ENCODE measurements at places on chromosomes 3 and 15.

DNA sequence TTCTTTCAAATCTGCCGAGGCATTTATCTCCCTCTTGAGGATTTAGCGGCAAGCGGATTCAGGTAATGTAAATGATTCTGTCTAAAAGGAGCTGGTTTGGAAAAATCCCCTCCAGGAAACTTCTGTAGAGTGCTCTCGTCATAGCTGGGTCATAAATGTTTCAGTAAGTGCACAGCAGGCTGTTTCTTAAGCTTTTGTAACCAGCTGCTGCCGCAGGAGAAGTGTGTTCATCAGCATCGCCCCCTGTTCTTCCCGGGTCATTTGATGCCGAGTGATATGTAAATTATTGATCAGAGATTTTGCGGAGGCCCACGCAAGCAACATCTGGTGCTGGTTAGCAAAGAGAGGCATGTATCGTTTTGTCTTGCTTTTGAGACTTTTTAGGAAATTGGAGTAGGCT, 53.1 kb downstream of the DNASE1L3 start:
- no peak for DNase-seq

GRCh38 chr3:102514241-102514640, 79.4 kb downstream of the ZPLD1 start:
- DNase-seq = no peak

GRCh38 chr15:31799319-31799714, 231.0 kb upstream of the CHRNA7 start:
- DNase-seq = no peak

GRCh38 chr15:38012894-38013293, 78.5 kb downstream of the TMCO5A start:
- no peak for DNase-seq

DNA sequence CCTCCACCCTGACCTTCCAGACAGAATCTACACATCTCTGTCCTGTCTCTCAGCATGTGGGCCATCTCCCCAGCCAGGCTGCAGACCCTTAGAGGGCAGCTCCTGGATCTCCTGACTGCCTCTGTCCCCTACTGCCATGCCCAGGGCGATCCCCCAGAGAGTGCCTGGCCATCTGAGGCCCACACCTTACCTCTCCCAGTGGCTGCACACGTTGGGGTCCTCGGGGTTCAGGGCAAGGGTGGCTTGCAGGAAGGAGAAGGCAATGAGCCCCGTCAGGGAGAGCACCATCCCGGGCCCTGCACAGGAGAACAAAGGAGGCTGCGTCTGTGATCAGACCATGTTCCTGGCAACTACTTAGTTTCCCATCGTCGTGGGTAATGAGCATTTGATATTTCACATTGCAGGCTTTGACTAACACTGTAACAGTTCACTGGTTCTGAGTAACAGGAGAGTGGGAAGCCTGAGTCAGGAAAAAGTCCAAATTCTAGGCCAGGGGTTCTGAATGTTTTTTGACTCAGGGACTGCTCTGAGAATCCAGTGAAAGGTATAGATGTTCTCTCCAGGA, 125.4 kb downstream of the MEGF11 start:
- DNase-seq = no peak

DNA sequence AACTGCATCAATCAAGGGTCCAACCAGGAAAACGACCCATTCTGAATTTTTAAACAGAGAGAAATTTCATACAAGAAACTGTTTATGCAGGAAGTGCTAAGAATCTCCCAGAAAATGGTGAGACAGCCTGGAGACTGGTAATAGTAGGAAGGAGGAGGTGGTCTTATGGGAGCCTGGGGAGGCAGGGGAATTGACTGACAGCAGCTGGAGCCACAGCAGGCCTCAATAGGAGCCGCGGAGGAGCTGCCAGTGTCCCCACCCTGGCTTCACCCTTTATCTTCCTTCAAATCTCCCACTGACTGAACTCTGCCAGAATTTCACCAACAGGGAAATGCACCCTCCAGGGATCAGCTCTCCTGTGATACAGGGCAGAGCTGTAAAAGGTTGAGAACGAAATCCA, 7.5 kb upstream of the C3orf80 start:
- no peak for DNase-seq

GRCh38 chr3:142998439-142998838, 2.9 kb upstream of the U2SURP start:
- no peak for DNase-seq

DNA sequence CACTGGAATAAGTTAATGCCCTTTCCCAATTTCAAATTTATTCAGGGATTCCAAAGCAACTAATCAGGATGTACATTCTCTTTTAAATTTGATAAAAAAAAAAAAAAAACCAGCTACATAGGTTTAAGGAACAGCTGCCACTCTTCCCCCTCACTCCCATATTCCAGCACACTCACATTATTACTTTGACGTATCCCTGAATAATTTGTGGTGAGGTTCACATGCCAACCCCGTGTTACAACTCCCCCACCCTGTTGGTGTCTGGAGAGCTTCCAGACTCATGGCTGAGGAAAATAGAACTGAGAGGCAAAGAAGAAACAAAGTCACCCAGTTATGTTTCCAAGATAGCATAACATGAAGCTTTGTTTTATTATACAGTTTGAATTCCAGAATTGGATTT, 300.5 kb upstream of the MME start:
- DNase-seq = no peak

- no peak for DNase-seq
Observed at GRCh38 chr3:97515076-97515475, 249.5 kb upstream of the ARL6 start.

- no peak for DNase-seq
Observed at GRCh38 chr3:105339946-105340345, 26.8 kb upstream of the ALCAM start.

- DNase-seq = no peak
Observed at GRCh38 chr3:140441006-140441405, 236.9 kb upstream of the TRIM42 start.

- no peak for DNase-seq
Observed at GRCh38 chr3:186618318-186618938, 5.6 kb downstream of the AHSG start.

DNA sequence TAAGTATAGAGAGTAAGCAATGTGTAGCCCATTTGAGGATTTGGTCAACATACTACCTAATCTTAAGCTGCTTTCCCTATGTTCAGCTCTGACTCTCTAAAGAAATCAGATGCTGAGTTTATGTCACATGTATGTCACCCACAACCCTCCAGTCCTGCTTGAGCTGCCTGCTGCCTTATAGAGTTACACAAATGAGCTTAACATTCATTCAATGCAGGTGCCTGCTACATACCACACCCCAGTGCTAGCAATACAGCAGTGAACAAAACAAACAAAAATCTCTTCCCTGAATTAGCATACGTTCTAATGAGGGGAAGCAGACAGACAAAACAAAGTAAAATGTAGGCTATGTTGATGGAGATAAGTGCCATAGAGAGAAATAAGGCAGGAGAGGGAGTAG, 93.0 kb downstream of the HHLA2 start:
- DNase-seq = no peak

DNA sequence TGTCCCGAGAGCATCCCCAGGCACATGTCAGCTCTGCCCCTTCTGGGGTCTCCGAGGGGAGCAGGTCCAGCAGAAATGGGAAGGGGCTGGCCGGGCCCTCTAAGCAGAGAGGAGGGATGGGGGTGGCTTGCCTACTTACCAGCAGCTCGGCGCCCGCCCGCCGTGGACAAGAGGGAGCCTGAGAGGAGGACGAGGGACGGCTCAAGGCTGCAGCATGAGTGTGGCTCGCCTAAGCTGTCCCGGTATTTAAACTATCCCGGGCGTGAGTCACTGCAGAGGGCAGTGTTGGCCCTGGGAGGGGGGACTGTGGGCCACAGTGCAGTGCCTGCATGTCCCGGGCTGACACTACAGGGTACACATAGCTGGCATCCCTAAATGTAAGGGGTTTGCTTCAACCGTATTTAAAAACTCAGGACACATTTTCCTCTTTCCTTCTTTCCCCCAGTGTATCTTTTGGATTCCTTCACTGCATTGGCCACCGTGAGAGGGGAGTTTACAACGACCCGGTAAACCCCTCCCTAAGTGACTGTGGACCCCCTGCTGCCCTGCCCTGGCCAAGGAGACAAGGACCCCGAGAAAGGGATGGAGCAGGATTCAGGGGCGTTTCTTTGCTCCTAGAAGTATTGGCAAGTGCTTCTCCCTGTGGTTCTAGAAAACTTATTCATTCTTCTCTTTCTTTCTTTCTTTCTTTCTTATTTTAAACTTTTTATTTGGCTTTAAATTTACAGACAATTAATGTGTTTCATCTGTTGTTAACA, at the start of gene LRRC15:
Gene LRRC15, minus strand, starts transcription at position 222 of the 758 bp plus-strand sequence. CDS start 8,700 bp downstream, outside the sequence.
- DNase-seq = no peak

GRCh38 chr3:104855702-104856101, 511.0 kb upstream of the ALCAM start:
- no peak for DNase-seq

DNA sequence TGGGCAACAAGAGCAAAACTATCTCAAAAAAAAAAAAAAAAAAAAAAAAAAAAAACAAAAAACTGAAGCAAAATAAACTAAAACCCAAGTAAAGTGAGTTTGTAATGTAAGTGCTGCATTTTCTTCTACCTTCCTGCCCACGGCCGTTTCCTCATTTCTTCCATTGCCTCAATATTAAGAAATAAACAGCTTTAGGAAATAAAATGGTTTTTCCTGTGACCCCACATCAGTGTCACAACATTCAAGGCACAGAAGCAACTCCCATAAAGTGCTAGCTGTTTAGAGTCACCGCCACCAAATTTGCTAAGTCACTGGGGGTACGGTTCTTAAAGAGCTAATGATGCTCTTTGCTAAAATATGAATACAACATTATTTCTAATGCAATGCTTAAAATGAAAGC, 3.3 kb downstream of the PKM start:
- no peak for DNase-seq

GRCh38 chr3:148866261-148866660, 1.2 kb downstream of the CPA3 start:
- DNase-seq = no peak

- DNase-seq = no peak
Observed at GRCh38 chr3:49600781-49601180, 46.5 kb downstream of the BSN start.

- DNase-seq = no peak
Observed at GRCh38 chr3:112446343-112446742, 52.9 kb downstream of the BTLA start.

GRCh38 chr3:172061724-172062184, 22.4 kb downstream of the FNDC3B start:
- DNase-seq = no peak

GRCh38 chr15:66729331-66729951, 27.4 kb downstream of the SMAD6 start:
- peak; percentile 78 for DNase-seq

DNA sequence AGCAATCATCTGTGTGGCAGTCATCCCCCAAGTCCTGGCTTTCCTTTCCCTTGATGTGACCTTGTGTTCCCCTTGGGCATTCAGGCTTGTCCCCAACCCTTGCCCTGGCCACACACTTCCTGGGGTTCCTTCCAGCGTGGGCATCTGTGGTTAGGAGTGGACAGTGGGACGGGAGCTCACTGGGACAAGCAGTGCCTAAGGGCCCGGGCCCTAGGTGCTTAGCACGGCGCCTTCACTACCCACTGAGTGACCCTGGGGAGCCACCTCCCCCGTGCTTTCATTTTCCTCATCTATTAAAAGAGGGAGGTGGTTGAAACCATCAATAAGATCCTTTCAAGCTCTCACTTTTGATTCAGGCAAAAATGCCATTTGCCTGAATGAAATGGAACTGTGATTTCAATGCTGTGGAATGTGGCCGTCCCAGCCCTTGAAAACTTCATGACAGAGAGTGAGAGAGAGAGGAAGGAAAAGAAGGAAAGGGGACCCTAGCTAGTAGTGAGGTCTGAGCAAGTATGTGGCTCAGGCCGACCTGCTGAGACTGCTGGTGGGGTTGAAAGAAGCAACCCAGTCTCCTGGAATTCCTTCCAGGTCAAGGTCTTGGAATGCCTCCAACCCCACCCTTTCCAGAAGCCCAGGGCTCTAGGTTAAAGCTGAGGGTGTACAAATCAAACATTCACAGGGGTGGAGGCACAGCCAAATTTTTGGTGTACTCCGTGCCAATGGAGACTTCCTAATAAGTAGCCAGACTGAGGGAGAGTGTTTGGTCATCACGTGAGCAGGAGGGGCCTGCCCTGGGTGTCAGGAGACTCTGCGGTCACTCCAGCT, 302.9 kb downstream of the TLE3 start:
- DNase-seq = peak; percentile 57

- no peak for DNase-seq
Observed at GRCh38 chr3:34011171-34012101, 213.0 kb downstream of the PDCD6IP start.
